ENCODE measurements at places on chromosomes 4 and X.

GRCh38 chrX:43758044-43758443 lies 101.9 kb downstream of the MAOA start:
- DNase-seq: no peak

GRCh38 chrX:10178866-10179463 lies 22.2 kb downstream of the CLCN4 start:
- DNase-seq: no peak

DNA sequence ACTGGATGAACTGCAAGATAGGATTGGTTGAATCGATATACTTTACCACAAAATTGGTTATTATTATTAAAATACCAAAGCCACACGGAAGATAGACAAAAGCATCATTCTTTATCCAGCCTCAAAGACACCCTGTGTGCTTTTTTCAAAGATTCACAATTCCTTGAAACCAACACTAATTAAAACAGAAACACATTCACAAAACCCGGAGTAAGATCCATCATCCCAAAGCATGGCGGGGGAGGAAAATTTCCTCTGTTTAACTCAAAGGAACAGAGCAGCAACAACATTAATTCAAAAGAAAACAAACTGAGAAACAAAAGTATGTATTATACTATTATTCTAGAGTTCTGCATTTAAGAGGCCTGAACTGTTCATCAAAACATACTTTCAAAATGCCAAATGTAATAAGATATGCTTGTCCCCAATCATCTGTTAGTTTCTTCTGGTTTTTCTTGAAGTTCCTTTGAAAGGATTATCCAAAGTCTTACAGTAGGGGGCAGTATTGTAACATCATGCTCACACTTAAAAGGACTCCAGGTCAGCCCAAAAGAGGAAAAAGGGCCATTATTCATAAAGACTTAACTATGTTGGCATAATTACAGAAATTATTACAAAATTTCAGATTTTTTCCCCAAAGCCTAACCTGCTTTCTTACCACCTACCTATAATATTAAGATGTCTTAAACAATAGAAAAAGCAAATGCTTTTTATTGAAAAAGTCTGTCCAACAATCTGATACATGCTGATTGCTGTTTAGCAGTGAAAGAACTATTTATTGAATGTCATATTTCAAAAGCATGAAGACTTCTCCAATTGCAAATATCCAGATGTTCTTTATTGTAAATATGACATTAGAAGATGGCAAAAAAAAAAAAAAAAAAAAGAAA lies 168.7 kb downstream of the SCFD2 start:
- no peak for DNase-seq

GRCh38 chr4:77104791-77105540 lies 29.2 kb upstream of the CCNI start:
- no peak for DNase-seq

- DNase-seq: no peak
Measured at GRCh38 chrX:138866643-138867042, 155.1 kb upstream of the FGF13 start.

DNA sequence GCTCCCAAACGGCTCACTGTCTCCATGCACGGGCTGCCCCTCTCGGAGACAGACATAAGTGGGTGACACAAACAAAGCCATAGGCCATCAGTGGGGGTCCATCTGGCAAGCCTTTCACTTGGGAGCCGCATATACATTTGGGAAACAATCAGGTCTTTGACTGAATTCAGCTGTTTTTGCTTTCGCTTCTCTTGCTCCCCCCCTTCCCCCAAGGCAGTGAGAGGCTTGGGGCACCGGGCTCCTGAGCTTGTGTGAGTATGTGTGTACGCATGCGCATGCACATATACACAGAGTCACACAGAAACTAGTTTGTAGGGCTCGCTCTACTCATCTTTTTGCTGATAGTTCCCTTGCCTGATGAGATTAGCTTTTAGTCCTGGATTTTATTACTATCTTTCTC lies 284.4 kb downstream of the AFF2 start:
- no peak for DNase-seq

GRCh38 chr4:168877511-168878491 lies 132.3 kb downstream of the CBR4 start:
- no peak for DNase-seq

- no peak for DNase-seq
Measured at GRCh38 chr4:20615486-20616260, 84.6 kb upstream of the PACRGL start.

GRCh38 chr4:76892601-76893000 lies 5.3 kb downstream of the SOWAHB start:
- no peak for DNase-seq

GRCh38 chrX:122941806-122942205 lies 242.3 kb upstream of the GRIA3 start:
- no peak for DNase-seq

- no peak for DNase-seq
Measured at GRCh38 chrX:129786210-129786651, 6.5 kb downstream of the SASH3 start.

DNA sequence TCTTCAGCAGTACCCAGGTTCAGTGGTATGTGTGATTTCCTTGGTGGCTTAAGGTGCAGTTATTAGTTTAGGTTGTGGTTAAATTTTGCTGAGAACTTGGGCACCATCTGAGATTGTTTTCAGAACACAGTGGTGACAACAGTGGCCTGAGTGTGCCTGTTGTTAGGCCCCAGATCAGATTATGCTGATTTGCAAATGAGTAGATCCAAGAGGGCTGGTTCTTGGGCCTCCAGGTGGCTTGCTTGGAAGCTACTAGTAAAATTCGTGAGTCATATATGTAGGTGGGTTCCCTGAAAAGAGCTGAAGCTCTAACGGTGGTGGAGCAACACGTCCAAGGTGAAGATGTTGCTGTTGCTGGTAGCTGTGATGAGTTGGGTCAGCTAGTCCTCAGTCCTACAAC lies 2619.6 kb downstream of the PCDH7 start:
- DNase-seq: no peak

GRCh38 chrX:45852884-45853283 lies 652.2 kb upstream of the DIPK2B start:
- no peak for DNase-seq

DNA sequence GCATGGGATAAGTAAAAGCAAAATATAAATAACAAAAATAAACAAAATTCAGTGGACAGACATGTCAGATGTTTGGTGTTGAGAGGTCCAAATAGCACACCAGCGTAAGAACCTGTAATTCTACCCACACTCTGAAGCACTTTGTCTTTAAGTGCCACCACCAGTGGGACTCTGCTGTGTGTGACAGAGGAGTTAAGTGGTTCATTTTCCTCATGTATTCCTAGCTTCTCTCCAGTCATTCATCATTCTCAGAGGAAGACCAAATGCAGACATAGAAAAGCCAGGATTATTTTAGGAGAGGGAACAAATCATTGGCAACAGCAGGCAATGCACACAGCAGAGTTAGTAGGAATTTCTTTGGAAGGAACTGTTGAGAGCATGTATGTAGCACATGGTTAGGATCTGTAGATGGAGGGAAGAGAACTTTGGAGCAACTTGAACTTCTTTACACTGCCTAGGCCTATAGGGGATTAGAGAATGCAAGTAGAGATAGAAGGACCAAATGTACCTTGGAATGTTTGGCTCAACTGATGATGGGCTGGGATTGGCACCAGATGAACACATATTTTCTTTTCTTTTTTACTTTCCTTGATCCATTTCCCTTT lies 43.0 kb upstream of the ARHGAP24 start:
- DNase-seq: no peak

- no peak for DNase-seq
Measured at GRCh38 chr4:155571184-155571944, 95.3 kb upstream of the GUCY1A1 start.

GRCh38 chr4:24551492-24552289 lies 32.7 kb downstream of the DHX15 start:
- DNase-seq: no peak

GRCh38 chr4:86720508-86721068 lies 126.5 kb downstream of the PTPN13 start:
- no peak for DNase-seq

DNA sequence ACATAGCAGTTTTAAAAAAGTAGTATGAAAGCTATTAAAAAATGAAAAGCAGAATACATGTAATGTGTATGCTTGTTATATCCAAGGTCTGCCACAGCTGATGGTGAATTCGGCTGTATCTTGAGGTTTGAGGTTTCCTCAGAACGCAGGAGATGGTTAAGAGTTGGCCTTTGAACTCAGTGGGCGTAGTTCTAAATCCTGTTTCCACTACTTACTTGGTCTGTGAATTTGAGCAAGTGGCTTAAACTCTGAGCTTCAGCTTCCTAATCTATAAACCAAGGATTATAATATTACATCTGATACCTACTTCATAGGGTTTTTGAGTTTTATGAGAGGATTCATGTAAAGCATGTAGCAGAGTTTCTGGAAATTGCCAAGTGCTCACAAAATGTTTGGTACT lies 125.2 kb downstream of the STIM2 start:
- no peak for DNase-seq

- no peak for DNase-seq
Measured at GRCh38 chr4:5810151-5810550, 82.7 kb downstream of the CRMP1 start.

- no peak for DNase-seq
Measured at GRCh38 chrX:133258481-133258880, 40.3 kb upstream of the TFDP3 start.

GRCh38 chr4:18067031-18067430 lies 45.5 kb upstream of the LCORL start:
- DNase-seq: no peak

DNA sequence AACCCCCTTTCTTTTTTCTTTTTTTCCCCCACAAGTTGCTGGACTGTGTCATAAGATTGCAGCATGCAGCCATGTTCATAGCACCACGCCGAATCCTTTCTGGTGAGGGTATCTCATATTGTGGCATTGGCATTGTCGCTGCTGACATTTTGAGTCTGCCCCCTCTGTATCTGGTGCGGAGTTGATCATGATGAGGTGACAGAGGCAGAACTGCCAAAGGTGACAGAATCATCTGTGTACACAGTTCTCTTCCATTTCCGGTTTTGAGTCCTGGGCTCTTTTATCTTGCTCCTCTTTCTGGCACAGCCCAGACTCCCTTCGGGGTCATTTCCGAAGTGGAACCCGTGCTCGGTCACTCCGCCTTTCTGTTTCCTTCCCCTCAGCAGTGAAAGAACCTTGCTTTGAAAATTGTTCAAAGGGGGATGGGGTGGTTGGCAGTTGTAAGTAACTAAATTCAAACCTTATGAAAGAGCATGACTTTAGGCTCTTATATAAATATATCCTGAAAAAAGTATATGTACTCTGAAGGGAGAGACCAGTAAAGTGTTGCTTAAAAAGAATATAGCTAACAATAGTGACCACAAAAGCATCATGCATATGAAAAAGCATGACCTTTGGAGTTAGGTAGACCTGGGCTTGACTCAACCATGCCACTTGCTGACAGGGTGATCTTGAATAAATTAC lies 55.0 kb upstream of the BMP2K start:
- DNase-seq: no peak

DNA sequence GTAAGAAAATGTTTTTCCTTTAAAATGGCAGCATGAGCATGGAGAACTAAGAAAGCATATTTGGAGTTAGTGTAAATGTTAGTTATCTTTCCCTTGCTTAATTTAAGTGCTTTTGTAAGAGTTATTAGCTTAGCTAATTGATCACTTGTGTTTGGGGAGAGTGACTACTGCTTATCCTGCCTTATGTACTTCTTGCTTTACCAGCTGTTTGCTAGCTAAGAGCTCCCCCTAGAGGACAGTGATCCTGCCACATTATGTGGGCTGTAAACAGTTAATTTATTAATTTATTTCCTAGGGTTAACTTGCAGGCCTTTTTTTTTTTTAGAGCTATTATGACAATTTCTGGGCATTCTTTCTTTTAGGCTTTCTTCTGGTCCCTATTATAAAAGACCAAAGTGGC lies 435.8 kb downstream of the MAGEB5 start:
- DNase-seq: no peak

DNA sequence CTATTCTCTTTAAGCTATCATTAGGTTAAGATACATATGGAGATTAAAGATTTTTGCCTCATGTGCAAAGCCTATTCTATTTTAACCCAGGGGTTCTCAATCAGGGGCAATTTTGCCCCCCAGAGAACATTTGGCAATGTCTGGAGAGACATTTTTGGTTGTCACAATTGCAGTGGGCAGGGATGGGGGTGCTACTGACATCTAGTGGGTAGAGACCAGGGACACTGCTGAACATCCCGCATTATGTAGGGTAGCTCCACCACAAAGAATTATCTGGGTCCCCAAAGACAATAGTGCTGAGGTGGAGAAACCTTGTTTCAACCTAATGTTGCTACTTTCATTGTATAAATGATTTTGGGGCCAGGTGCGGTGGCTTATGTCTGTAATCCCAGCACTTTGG lies 13.2 kb upstream of the CA5B start:
- DNase-seq: no peak

GRCh38 chr4:24489870-24490269 lies 94.5 kb downstream of the DHX15 start:
- no peak for DNase-seq

DNA sequence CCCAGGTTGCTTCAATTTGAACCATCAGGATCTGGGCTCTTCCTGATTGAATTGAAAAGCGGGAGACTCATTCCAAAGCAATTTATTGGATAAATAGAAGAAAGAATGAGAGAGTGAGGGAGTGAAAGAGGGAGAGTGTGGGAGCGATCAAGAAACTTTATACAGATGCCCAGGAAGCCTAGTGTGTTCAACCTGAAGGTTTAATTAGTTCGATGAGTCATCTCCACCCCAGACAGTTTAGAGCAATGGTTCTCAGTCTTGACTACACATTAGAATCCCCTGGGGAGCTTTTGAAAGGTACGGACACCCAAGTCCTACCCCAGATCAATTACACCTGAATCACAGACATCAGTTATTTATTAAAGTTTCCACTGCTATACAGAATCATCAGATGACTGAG lies 61.5 kb downstream of the GEMIN8 start:
- DNase-seq: no peak

- no peak for DNase-seq
Measured at GRCh38 chrX:43741843-43742573, 85.9 kb downstream of the MAOA start.

DNA sequence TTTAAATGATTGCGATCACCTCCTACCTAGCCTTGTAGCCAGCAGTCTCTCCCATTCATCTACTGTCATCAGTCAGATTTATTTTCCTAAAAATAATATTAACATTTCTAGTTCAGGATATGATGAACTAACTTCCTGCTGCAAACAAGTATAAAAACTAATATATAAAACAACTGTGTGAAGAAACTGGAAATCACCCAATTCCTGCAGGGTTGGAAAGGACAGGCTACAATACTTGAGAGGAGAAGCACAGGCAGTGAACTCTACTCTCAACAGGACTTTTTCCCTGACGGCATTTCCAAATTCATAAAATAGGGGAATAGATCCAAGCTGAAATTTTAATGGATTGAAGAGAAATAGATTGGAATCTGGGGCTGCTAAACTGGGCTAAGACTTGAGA lies 14.2 kb upstream of the BBS12 start:
- DNase-seq: no peak

Data from stimulated activated CD8-positive, alpha-beta memory T cell treated with anti-CD3 and anti-CD28 coated beads, Interleukin-7, amount 100 ng/mL, for 1 hour (primary cell).